ENCODE measurements at places on chromosomes 12 and 14.

GRCh38 chr12:94699801-94700200 lies 49.4 kb upstream of the TMCC3 start:
- DNase-seq, result no peak

- no peak for DNase-seq
Measured at GRCh38 chr14:55381561-55381960, 30.1 kb downstream of the ATG14 start.

- DNase-seq, result no peak
Measured at GRCh38 chr12:3336606-3337311, 154.2 kb upstream of the PRMT8 start.

DNA sequence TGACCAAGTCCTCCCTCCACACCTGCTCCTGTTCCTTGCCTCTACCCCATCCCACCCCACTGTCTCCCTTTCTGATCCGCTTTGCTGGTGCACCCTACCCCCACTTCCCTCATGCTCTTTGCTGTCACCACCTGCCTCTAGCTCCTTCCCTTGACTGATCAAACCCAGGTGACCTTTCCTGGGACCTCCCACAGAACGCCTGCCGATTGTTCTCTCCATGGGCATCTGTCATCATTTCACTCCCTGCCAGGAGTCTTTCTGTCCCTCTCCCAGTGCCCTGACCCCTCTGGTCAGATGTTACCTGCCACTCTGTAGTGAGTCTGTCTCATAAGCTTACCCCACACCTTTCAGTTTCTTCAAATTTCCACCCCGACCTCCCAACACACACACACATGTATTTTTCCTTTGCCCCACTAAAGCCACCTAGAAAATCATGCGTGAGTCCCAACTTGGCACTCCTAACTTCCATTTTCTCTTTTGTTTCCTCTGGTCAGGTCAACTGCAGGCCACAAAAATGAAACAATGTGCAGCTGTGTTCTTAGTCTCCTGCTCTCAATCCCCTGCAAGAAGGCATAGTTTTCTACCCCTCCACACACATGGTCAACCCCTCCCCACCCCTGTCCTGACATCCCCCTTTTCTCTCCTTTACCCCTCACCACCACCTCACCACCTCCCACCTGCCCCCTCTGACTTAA lies 229.8 kb downstream of the DPF3 start:
- no peak for DNase-seq

GRCh38 chr12:51218607-51219161 lies 822 bp upstream of the POU6F1 start:
- no peak for DNase-seq

DNA sequence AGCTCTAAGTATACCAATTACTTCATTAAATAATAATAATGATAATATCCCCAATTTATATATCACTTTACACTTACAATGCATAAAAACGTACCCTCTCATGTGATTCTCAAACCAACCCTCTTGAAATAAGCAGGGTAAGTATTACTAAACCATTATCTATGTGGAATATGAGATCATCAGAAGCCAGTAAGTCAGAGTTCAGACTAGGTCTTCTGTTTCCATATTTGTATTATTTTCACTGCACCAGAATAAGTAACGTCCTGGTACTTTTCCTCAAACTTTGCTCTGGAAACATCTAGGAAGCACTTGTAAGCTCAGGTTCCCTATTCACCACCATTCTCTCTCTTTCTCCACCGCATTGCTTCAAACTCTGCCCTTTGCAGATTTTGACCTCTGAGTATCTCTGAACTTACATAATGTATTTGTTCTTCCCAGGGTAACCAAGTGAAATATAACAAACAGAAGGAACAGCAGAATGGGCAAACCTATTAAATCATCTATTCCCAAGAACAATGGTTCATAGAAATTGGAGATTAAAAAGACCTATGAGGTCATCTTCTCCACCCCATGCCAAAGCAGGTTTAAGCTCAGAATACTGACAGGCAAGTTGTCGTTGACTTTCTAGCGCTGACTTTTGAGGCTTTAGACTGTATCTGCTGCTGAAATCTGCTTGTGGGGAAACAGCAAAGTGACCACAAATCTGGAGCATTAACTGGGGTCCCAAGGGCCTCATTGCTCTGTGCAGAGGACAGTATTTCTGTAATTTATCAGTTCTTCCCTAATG lies 161.3 kb upstream of the FAR2 start:
- no peak for DNase-seq

DNA sequence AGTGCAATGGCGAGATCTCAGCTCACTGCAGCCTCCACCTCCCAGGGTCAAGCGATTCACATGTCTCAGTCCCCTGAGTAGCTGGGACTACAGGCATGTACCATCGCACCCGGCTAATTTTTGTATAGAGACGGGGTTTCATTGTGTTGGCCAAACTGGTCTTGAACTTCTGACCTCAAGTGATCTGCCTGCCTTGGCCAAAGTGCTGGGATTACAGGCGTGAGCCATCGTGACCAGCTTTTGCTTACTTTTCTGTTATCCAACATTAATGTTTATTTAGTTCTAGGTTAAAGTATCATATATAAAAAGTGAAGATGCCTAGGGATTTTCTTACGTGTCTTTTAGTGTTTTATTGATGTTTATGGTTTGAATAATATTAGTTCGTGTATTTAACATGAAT lies 28.9 kb upstream of the CCT2 start:
- DNase-seq, result no peak

DNA sequence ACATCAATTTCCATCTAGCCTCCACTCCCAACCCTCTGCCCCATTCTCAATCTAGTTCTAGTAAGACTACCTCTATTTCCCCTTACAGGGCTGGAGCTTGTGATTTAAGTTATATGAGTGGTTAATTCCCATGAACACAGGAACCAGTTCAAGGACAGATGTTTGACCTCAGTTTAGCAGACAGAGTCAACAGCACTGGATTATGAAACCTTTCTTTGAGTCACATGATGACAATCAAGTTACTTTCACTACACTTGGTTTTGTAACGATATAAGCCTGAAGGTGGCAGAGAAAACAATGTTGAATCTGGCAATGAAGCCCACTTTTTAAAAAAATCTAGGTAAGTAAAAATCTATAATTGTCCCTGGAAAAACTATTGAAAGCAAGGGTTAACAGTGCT lies 1646.2 kb upstream of the FLRT2 start:
- no peak for DNase-seq

GRCh38 chr12:116474331-116474730 lies 84.8 kb upstream of the MAP1LC3B2 start:
- no peak for DNase-seq

- no peak for DNase-seq
Measured at GRCh38 chr12:47903927-47904712, 674 bp downstream of the VDR start.

Data from activated CD8-positive, alpha-beta memory T cell treated with anti-CD3 and anti-CD28 coated beads for 1 hour (primary cell).